Activated CD4-positive, alpha-beta T cell treated with anti-CD3 and anti-CD28 coated beads, Interleukin-2, amount 50 U/mL, for 1 hour (primary cell): ENCODE measurements at places on chromosomes 3 and 15.

- DNase-seq: no peak
Measured at GRCh38 chr3:120563356-120564022, 32.6 kb upstream of the NDUFB4 start.

DNA sequence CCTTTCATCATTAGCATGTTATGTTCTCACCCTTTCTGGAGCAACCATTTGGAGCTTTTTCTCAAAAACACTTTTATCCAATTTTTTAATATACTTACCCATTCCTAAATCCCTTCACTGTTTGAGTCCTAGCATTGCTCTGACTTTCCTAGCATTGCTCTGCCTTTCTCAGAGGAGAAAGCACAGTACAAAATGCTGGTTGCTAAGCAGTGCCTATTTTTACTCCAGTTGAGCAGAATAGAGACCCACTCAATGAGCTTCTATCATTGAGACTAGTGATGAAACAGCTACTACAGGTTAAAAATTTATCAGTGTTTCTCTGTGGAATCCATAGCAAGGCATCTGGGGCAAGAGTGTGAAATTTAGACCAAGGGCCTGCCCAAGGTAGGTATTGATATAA, 21.8 kb upstream of the IL1RAP start:
- DNase-seq: no peak

- no peak for DNase-seq
Measured at GRCh38 chr3:42151596-42152168, 60.5 kb downstream of the TRAK1 start.

- DNase-seq: no peak
Measured at GRCh38 chr15:76105391-76105790, 45.6 kb downstream of the TMEM266 start.

DNA sequence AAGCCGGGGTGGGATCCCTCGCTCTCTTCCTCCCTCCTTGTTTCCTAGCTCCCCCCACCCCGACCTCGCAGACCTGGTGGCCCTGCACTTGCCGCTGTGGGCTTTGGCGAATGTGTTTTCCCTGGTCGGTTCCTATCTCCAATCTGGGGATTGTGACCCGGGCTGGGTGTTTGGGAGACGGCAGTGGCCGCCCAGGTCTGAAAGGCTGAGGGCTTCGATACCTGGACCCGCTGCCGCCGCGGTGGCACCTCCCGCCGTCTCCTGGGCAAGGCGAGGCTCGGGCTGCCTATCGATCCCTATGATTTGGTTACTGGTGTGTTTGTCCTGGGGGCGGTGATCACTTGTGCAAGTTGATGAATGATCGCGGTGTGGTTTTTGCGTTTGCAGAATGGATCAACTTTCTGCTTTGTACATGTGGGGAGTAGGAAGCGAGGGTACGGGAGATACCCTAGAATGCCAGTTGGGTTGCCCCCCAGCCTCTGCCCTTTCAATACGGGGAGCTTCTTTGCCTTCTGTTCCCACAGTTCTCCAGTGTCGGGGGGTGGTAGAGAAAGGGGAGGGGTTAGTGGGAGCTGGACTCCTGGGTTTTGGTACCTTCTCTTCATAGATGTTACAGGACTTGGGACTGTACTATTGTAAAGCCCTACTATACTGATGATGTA, 3.0 kb downstream of the BBX start:
- DNase-seq: peak; percentile 9

GRCh38 chr15:48366584-48367312, 35.5 kb downstream of the DUT start:
- no peak for DNase-seq
